GM23248 (cell line): ENCODE measurements at places on chromosomes 2 and 18.

DNA sequence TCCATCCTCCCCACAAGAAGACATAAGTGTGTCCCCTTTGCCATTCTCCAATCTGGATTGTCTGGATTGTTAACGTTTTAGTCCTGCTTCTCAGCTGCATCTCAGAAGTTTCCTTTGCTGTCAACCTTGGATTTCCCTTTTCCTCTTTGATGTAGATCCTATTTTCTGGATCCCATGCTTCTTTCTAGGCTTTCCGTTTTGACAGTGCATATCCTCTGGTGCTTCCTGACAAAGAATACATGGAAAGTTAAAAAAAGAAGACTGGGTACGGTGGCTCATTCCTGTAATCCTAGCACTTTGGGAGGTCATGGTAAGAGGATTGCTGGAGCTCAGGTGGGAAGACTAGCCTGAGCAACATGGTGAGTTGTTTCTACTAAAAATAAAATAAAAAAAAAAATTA is 26.8 kb downstream of the ABI2 start:
- no peak for DNase-seq

DNA sequence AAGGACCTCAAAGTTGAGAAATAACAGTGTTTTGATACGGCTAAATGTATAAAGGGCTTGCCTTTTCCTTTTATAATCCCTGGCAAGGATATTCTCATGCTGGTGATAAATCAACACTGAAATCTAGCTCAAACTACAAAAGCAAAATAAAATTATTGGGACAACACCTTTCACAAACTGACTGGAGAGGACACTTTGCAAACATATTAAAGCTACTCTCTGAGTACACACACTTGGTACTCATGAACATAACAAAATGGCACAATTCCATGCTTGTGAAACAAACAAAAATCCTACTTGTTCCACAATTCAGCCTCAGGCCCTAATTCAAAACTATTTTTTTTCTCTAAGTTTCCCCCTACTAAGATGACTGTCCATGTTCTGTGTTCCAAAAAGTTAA is 305.8 kb downstream of the ETAA1 start:
- DNase-seq, result no peak

- no peak for DNase-seq
Measured at GRCh38 chr2:109349503-109350465, 220.8 kb downstream of the SH3RF3 start.

GRCh38 chr2:11160731-11161455 is 5.6 kb downstream of the SLC66A3 start:
- no peak for DNase-seq

DNA sequence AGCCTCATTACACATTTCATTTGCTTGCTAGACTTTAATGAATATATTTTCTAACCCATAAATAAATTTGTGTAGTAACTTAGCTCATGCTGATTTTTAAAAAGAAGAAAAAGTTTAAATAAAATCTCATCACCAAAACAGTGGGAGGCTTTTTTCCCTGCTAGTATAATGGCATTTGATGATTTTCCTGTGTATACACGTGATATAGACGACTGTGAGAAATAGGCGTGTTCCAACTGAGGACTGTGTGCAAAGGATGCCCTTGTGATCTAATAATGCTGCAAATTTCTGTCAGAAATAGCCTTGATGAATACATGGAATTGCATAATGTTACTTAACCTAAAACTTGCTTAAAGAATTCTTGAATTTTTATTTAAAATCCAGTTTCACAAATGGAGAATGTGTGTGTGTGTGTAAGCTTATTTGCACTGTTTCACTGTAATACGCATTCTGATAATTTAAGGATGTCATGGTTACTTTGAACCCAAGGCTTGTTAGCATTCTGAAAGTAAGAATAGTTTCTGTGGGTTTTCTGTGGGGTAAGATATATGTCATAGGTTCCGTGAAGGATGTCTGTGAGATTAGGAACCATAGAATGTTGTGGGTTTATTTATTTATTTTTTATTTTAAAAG is 178.0 kb downstream of the DLGAP1 start:
- DNase-seq, result no peak

- no peak for DNase-seq
Measured at GRCh38 chr2:225272173-225272572, 127.3 kb upstream of the NYAP2 start.

DNA sequence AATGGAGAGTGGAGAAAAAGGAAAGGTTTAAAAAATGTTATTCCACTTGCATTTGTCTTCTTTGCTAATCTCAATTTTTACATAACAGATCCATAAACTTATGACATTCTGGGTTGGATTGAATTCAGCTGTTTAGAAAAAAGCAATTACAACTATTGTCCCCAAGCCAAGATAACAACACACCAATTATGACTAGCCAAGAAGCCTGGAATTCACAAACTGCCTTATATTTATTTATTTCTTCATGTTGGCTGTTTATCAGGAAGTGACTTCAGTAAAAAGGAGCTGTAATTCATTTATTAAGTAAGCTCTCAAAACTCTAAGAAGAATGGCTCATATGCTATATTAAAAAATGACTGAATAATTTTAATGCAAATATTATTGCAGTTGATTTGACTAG is 137.4 kb downstream of the CALCRL start:
- peak; percentile 47 for DNase-seq

DNA sequence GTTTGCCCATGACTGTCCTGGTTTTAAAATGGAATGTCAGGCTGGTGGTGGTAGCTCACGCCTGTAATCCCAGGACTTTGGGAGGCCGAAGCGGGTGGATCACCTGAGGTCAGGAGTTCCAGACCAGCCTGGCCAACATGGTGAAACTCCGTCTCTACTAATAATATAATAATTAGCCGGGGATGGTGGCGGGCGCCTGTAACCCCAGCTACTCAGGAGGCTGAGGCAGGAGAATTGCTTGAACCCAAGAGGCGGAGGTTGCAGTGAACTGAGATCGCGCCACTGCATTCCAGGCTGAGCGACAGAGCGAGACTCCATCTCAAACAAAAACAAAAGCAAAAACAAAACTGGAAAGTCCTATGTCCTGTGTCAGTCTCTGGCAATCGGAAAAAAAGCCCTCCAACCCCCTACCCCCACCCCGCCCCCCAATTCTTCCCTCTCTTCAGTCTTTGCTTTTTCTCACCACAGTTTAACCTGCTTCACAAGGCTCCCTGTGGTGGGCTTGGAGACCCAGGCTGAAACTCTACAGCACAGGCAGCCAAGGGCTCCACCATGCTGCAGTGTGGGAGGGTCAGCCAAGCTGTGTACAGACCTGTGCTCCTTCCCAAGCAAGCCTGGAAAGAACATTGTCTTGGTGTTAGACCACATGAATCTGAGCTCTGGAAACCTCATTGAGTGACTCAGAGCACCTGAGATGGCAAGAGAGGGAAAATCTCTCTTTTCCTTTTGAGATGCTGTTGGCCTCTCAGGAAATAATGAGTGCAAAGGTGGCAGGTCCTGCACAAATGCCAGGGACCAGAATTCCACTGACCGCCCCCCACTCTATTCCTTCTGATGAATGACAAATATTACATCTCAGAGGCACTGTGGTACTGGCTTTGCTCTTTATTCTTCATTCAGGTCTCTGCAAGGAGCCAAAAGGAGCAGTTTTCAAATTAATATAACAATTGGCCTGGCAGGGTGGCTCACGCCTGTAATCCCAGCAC is 16.7 kb downstream of the MYCN start:
- DNase-seq, result no peak

- peak; percentile 98 for DNase-seq
Measured at GRCh38 chr2:201854221-201854801, 48.0 kb downstream of the CDK15 start.

DNA sequence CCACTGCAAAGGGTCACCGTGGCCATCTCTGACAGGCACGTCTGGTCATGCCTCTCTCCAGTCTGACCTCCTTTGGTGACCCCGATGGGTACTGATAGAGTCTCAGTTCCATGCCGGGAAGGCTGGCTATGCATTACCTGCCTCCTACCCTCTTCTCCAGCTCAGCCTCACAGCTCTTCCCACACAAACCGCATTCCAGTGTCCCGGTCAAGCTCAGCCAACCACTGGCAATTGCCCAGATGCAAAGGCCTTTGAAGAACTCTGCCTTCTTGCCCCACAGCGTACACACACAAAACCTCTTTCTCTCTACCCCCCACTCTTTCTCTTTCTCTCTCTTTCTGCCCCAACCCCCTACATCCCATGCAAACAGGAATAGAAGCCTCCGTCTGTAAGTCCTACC is 37.6 kb downstream of the TMEM163 start:
- no peak for DNase-seq

GRCh38 chr2:177429688-177430325 is 37.2 kb downstream of the AGPS start:
- DNase-seq, result peak; percentile 94
